ENCODE measurements at places on chromosomes 4 and X.

- no peak for DNase-seq
These were observed 14.9 kb upstream of the PPEF1 start for GRCh38 chrX:18692541-18692940.

DNA sequence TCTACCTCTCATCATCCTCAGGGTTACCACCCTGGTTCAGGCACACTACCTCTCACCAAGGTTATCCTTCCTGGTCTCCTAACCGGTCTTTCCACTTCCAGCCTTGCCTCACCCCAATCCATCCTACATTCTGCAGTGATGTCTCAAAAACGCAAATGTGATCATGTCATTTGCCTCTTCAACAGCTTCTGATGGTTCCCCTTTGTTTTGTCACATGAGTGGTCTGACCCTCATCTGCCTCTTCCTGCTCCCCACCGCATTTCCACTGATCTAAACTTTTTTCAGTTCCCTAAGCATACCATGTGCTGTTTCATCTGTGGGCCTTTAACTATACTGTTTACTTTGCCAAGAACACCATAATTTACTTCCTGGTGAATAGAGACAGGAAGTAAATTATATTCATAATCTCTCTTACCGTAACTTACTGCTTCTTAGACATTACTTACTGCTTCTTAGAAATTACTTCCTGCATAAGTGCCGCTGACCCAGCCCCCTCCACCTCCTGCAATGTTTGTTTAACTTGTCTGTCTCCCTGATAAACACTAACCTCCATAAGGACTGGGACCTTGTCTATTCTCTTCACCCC, 27.1 kb upstream of the NSUN7 start:
- DNase-seq = peak; percentile 36

GRCh38 chr4:125303821-125304220, 10.9 kb upstream of the FAT4 start:
- DNase-seq = no peak

- no peak for DNase-seq
These were observed 2.7 kb downstream of the UTP14A start for GRCh38 chrX:129908636-129909035.

DNA sequence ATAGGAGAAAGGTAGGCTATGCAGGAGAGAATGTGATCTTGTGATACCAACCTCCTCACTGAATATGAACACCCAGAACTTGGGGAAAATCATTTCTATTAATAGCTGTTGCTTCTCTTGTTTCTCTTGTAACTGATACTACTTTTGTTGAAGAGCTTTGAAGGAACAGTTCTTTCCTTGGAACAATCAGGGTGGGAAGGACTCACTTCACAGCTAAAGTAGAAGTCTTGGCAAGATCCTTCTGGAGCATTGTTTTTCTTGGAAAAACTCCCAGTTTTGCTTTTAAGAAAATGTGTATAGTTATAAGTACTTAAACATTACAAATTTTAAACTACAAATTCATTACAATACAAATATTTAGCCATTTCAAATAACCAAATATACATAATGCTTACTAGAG, 19.1 kb upstream of the XK start:
- DNase-seq = no peak

DNA sequence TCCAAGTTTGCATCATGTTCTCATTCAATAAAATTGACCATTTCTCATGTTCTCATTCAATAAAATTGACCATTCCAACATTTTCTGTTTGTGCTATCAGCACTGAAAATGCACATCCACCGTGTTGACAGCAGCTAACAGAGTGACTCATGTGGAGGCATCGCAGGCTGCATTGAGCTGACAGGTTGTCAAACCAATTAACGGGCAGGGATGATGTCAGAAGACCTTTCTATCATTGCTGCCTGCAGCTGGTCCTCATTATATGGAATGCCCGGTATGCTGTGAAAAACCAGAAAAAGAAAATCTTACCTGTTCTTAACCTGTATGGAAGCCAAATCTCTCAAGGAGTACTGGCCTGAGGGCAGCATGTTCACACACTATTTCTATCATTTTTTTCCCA, 202.0 kb downstream of the SMIM20 start:
- DNase-seq = no peak

DNA sequence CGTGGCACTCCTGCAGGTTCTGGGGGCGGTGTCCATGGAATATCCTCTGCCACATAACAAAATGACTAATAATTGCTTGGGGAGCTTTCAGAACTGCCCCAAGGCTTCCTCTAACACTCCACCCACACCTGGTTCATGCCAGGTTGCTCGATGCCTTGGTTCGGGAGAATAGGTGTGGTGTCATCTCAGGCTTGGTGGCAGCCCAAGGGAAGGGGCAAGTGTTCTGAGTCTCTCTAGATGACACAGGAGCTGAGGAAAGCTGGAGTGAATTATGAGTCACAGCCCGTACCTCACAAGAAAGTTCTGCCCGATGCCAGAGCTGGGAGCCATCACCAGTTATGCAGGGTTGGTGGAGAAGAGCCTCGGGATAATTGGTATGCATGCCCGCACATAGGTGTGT, 14.7 kb downstream of the FTSJ1 start:
- DNase-seq = no peak

DNA sequence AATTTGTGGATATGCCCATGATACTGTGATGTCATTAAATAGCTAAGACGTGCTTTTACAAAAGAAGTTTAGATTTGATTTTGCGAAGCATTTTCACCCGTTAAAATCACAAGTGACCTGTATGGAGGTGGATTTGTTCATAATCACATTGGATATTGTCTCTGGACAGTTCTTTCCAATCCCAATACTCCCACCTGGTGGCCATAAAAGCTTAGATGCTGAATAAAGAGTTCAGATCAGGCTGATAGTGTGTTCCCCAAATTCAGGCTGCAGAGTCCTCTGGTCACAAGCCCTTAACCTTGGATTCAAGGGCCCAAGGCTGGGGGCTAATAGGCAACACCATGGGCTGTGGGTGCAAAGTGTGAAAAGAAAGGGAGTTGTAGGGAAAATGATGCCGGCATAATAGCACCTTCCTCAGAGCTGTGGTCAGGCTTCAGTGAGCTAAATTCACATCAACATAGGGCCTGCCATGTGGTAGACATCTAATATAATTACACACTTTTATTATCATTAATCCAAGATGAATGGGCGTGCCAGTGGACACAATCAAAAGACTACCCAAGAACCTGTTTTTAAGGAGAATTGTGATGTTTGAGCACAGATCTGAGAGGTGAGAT, 28.1 kb downstream of the SMIM43 start:
- DNase-seq = peak; percentile 10

GRCh38 chrX:151397741-151398070, 700 bp downstream of the VMA21 start:
- no peak for DNase-seq

DNA sequence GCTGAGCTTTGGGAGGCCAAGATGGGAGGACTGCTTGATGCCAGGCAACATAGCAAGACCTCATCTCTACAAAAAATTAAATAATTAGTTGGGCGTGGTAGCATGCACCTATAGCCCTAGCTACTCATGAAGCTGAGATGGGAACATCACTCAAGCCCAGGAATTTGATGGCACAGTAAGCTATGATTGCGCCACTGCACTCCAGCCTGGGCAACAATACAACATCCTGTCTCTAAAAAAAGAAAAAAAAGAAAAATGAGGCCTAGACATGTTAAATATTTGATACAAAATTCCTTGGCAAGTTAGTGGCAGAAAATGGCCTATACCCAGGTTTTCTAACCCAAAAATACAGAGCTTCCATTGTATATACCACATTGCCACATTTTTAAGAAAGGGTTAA, 88.1 kb upstream of the MAB21L2 start:
- no peak for DNase-seq
